ENCODE measurements at places on chromosomes 4 and X.

GRCh38 chr4:16858275-16858752 lies 40.1 kb downstream of the LDB2 start:
- no peak overlapping the region for H3K4me3 ChIP-seq
- H3K36me3 ChIP-seq = no peaks in the 10 kb centered on the region
- H3K27me3 ChIP-seq = no peaks in the 10 kb centered on the region

DNA sequence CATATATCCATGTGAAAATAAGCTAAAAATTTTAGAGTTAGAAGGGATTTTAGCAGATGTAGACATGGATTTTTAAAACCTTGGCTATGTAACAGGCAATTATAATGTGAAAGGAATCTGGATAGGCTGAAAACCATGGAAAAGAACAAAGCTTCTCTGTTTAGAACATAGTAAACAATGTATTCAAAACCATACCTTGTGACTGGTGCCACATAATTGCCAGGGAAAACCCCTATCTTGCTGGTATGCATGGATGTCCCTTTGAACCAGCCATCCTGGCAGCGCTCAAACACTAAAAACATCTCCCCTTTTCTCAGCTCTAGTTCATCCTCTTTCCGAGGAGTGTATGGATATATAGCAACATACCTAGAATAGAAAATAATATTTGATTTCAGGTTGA lies 110.6 kb upstream of the CBR4 start:
- no peaks in the 10 kb centered on the region for H3K4me1 ChIP-seq
- peaks cover 49% of the 10 kb centered on the region for H3K36me3 ChIP-seq
- H3K27ac ChIP-seq = no peak overlapping the region
- DNase-seq = no peak
- no peak overlapping the region for H3K4me3 ChIP-seq

DNA sequence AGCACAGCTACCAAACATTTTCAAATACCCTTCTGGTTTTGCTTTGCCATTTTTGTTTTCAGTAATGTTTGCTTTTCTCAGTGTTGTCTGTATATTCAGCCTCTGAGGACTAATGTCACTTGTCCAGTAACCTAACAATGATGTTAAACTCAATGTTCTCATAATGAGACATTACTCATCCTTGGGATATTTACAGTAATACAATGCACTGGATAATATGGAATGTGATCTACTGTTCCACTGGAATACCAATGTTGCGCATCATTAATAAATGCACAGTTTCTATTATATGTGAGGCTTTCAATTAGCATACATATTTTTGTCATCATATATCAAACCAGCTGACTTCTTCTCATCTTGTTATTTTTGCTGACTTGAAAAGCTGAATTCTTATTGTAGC lies 259.1 kb downstream of the SH2D1A start:
- no peaks in the 10 kb centered on the region for H3K4me1 ChIP-seq
- no peak overlapping the region for H3K4me3 ChIP-seq
- H3K36me3 ChIP-seq = no peaks in the 10 kb centered on the region
- DNase-seq = no peak
- H3K27me3 ChIP-seq = no peaks in the 10 kb centered on the region

DNA sequence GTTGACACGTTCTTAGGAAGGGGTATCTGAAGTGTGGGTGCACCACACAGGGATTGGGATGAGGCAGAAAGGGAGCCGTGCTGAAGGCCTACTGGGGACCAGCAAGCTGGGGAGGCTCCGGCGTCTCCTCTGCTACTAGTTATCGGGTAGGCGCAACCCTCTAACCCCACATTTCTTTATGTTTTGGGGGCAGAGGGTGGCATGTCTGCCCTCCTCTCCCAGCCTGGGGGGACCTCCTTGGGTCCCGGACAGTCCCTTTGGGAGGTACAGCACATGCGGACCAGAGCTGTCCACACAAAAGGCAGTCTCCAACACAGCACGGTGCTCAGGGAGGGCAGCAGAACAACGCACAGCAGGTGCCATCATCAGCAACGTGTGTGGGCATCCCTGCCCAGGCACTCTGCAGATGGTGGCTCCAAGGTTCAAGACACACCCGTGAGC lies 33.2 kb downstream of the WDR1 start:
- DNase-seq = peak; percentile 37
- H3K36me3 ChIP-seq = peaks cover 100% of the 10 kb centered on the region
- no peaks in the 10 kb centered on the region for H3K27me3 ChIP-seq
- no peak overlapping the region for H3K27ac ChIP-seq
- peaks cover under 1% of the 10 kb centered on the region for H3K4me1 ChIP-seq

DNA sequence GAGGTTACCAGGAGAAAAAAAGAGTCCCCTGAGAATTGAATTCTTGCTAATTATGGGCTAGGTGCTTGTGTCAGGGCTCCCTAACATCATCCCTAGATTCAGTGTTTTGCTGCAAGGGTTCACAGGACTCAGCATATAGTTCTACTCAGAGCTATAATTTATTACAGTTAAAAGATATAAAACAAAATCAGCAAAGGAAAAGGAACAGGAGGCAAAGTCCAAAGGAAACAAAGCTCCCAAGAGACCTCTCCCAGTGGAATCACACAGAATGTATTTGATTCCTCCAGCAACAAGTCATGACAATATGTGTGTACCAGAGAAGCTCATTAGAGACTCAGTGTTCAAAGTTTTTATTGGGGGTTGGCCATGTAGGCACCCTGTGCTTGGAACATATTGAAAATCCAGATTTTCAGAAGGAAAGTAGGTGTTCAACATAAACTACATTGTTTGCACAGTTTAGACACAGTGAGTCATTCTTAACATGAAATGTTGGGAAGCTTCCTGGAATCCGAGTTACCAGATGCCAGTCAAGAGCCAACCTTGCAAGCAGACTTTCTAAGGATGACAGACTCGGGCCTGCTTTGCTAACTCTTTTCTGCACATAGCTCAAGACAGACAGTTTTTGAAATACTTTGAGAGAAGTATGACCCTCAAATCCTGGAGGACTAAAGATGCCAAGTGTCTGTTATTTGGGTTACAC lies 311.3 kb upstream of the EMCN start:
- no peaks in the 10 kb centered on the region for H3K27me3 ChIP-seq
- H3K4me3 ChIP-seq = no peak overlapping the region
- H3K4me1 ChIP-seq = no peaks in the 10 kb centered on the region
- DNase-seq = no peak
- no peak overlapping the region for H3K27ac ChIP-seq

DNA sequence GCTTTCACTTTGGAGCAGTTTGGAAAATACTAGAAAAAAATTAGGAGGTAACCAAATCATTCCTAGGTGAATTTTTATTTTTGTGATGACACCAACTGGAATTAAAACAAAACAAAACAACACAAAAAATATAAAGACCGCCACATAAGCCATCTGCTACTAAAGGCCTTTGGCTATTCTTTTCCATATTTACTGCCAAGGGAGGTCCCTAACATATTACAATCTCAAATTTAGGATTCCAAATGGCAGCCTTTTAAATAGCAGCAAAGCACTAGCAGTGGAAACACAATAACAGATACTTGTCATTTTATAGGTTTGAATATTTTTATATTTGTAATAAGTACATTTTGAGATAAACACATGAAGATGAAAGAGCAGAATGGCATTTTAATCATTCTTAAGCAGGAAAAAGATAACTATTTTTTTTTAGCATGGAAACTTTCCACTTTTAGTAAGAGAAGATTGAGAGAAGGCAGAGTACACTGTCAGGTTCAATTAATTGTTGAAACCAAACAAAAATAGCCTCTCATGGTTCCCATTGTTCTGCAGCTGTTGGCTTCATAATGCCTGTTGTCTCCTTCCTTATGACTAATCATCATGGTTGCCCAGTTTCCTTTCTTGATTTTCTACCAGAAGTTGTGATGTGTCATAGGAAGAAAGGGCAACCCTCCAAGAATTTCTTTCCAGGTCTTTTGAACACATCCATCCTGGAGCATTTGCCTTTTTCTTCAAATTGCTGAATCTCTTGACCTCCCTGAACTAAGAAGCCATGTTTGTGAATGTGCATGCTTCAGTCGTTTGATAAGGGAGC lies 219.0 kb upstream of the EMCN start:
- no peak overlapping the region for H3K4me3 ChIP-seq
- no peaks in the 10 kb centered on the region for H3K36me3 ChIP-seq
- no peak for DNase-seq
- H3K27me3 ChIP-seq = no peaks in the 10 kb centered on the region
- H3K27ac ChIP-seq = peak overlapping the region; percentile 43

DNA sequence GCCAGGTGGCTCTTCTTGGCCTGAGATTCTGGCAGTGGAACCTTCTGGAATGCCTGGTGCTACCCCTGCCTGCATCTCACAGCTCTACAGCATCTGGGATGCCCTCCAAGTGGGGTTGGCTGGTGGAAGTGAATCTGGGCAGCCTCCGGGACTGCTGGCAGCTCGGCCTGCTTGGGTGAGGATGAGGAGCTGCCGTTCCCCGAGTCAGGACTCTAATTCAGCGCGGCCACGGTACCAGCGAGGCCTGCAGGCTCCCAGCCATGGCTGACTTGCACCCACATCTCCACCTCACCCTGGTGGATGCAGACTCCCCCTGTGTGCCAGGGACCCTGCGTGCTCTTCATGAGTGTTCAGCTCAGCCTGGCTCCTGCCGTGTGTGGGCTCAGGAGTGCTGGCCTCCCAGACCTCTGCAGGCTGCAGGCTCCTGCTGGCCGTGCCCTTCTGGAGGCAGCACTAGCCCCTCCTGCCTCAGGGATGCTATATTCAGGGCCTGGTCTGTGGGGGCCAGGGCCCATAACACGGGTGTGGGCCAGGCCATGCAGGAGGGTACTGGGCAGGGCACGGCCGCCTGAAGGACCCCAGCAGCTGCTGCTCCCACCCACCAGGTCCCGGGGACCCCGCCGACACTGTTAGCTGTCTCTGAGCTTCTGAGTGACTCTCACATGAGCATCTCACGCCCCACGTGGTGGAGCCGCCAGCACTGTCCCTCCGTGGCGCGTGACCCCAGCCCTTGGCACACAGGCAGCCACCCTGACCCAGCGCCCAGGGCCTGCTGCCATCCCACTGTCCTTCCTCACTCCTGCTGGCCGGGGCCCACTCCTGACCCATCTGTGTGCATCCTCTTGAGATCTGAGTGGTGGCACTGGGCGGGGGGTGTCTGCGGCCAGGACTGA lies 10.6 kb downstream of the UVSSA start:
- H3K4me3 ChIP-seq = no peak overlapping the region
- no peak for DNase-seq
- H3K27me3 ChIP-seq = no peaks in the 10 kb centered on the region
- H3K36me3 ChIP-seq = no peaks in the 10 kb centered on the region
- no peaks in the 10 kb centered on the region for H3K4me1 ChIP-seq
